ENCODE measurements at places on chromosomes 2 and 18. TPM values are rescaled to one million over a fixed set of nuclear protein-coding genes. Genes with fewer than 3 reads are reported as not detected.

Gene AFF3
- total RNA-seq = 1.4 TPM

Gene ATP6V1B1
- not detected for total RNA-seq

Gene AGXT
- not detected for total RNA-seq

Gene TMEM163
- 0.27 TPM for total RNA-seq

Gene OTX1
- not detected for total RNA-seq

Gene IGFBP5
- not detected for total RNA-seq

Gene MC4R
- not detected for total RNA-seq

Gene HOXD13
- not detected for total RNA-seq

Gene PREB
- total RNA-seq = 82.6 TPM

GRCh38 chr2:100422320-100423055 is 5.0 kb upstream of the CHST10 start:
- H3K27ac ChIP-seq = no peak overlapping the region
- H3K36me3 ChIP-seq = no peaks in the 10 kb centered on the region
- peaks cover 11% of the 10 kb centered on the region for H3K4me1 ChIP-seq
- no peak overlapping the region for H3K4me3 ChIP-seq
- H3K27me3 ChIP-seq = peaks cover 24% of the 10 kb centered on the region

DNA sequence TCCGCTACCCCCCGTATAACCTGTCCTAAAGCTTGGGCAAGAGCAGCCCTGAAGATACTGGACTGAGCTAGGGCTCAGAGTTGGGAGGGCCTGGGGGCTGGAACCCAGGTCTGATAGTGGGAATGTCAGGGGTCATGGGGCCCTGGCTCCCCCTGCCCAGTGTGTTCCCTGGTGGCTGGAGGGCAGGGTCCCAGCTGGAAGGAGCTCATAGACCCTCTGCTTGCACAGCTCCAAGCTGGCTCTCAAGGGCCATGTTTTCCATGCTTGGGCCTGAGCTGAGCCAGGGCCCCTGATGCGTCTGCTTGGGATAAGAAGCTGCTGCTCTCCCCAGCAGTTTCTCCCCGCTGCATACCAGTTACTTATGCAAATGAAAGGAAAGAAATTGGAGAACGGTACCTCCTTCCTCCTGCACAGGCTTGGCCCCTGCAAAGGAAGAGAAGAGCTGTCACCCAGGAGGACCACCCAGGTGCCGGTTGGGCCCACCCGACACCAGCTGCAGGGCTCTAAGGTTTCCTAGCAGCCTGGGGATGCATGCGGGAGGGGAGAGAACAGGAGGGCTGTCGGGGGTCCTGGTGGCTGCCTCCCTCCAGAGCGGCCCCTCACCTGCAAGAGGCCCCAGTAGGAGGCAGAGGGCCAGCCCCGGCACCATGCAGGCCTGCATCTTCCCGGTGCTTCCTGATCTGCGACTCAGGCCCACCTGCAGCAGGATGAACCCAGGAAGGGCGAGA is 628 bp downstream of the OTOS start:
- no peak overlapping the region for H3K27ac ChIP-seq
- no peaks in the 10 kb centered on the region for H3K27me3 ChIP-seq
- H3K36me3 ChIP-seq = peaks cover 5% of the 10 kb centered on the region
- DNase-seq = no peak
- no peak overlapping the region for H3K4me3 ChIP-seq

GRCh38 chr2:65227020-65227455 is 593 bp upstream of the ACTR2 start:
- peaks cover 25% of the 10 kb centered on the region for H3K36me3 ChIP-seq
- peak overlapping the region; percentile 97 for H3K4me3 ChIP-seq
- peaks cover 21% of the 10 kb centered on the region for H3K4me1 ChIP-seq
- peak overlapping the region; percentile 96 for H3K27ac ChIP-seq

- H3K27ac ChIP-seq = peak overlapping the region; percentile 23
- peaks cover 12% of the 10 kb centered on the region for H3K4me1 ChIP-seq
- H3K27me3 ChIP-seq = no peaks in the 10 kb centered on the region
- H3K36me3 ChIP-seq = peaks cover 7% of the 10 kb centered on the region
- DNase-seq = no peak
Measured at GRCh38 chr2:28602751-28603639, 107.1 kb downstream of the PLB1 start.

DNA sequence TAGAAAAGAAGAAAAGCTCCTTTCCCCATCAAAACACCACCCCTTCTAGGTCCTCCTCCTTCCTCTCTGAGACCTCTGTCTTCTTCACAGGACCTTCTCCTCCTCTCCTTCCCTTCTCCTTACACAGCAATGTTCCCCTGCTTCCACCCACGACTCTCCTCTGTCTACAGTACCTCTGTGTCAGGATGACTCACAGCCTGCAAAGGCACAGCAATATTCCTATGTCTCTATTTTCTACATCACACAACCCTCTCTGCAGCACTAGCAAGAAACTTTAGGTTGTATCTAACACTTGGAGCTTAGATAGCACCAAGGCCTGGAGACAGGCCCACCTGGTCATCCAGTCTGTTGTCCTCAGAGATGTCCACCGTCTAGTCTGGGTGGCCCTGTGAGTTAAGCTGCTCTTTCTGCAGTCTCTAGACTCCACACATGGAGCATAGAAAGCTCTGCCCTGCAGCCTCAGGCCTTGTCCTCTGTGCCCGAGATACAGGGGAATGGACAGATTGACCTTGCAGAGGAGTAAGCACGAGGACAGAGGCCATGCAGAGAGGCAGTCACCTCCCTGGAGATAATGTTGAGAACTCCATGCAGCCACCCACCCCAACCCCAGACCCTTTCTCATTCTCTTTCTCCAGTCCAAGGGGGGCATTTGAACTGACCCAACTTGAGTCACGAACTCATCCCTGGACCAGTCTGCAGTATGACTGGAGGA is 212.0 kb downstream of the TNS1 start:
- DNase-seq = no peak
- H3K27me3 ChIP-seq = no peaks in the 10 kb centered on the region
- H3K36me3 ChIP-seq = no peaks in the 10 kb centered on the region
- H3K27ac ChIP-seq = no peak overlapping the region

- no peak for DNase-seq
- no peak overlapping the region for H3K27ac ChIP-seq
- H3K4me3 ChIP-seq = no peak overlapping the region
- no peaks in the 10 kb centered on the region for H3K36me3 ChIP-seq
Measured at GRCh38 chr2:55395724-55396605, 23.7 kb downstream of the CCDC88A start.

GRCh38 chr2:170143045-170143717 is 34.8 kb upstream of the MYO3B start:
- no peak for DNase-seq
- peaks cover 5% of the 10 kb centered on the region for H3K27me3 ChIP-seq
- no peak overlapping the region for H3K4me3 ChIP-seq
- no peak overlapping the region for H3K27ac ChIP-seq
- no peaks in the 10 kb centered on the region for H3K4me1 ChIP-seq

DNA sequence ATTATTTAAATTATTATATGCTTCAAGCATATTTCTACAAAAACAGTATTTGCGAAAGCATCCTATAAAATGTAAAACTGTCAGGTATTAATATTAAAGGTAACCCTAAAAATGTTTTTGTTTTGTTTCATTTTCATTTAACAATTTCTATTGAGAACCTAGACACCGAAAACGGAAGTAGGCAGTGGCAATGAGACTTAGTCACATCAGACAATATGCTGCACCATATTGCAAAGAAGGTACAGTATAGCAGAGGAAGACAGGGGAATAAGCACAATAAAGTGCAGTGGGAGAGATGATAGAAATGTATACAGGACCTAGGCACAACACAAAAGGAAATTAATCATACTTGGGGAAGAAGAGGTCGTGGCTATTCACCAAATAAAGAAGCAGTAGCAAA is 12.2 kb downstream of the SCN1A start:
- H3K4me1 ChIP-seq = no peaks in the 10 kb centered on the region
- no peak overlapping the region for H3K4me3 ChIP-seq
- DNase-seq = no peak
- no peak overlapping the region for H3K27ac ChIP-seq
- no peaks in the 10 kb centered on the region for H3K36me3 ChIP-seq
- H3K27me3 ChIP-seq = peaks cover 2% of the 10 kb centered on the region

- H3K27me3 ChIP-seq = no peaks in the 10 kb centered on the region
- no peaks in the 10 kb centered on the region for H3K4me1 ChIP-seq
- no peak overlapping the region for H3K4me3 ChIP-seq
- H3K27ac ChIP-seq = no peak overlapping the region
- H3K36me3 ChIP-seq = no peaks in the 10 kb centered on the region
Measured at GRCh38 chr2:49335546-49335945, 181.2 kb upstream of the FSHR start.

DNA sequence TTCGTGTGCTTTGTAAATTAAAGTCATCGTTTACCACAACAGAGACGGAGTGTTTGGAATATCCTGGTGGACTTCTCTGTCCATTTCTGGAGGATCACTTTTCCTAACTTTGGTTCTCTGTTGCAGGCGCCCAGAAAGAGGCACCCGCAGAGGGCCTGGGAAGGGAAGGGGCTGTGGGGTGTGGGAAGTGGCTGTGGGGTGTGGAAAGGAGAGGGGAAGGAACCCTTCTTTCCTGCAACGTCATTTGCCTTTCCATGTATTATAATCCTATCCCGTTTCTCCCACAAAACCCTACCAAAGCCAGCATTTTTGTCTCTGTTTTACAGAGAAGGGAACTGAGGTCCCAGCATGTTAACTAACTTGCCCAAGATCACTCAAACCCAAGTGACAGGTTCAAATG is 210.0 kb downstream of the KLHL29 start:
- no peaks in the 10 kb centered on the region for H3K27me3 ChIP-seq
- no peaks in the 10 kb centered on the region for H3K4me1 ChIP-seq
- H3K36me3 ChIP-seq = no peaks in the 10 kb centered on the region
- H3K4me3 ChIP-seq = no peak overlapping the region
- H3K27ac ChIP-seq = no peak overlapping the region

- peaks cover 11% of the 10 kb centered on the region for H3K36me3 ChIP-seq
- H3K4me1 ChIP-seq = peaks cover 24% of the 10 kb centered on the region
- peak overlapping the region; percentile 96 for H3K27ac ChIP-seq
- no peak for DNase-seq
- H3K4me3 ChIP-seq = peak overlapping the region; percentile 86
Measured at GRCh38 chr2:69437751-69438154, 518 bp upstream of the NFU1 start.

- H3K4me3 ChIP-seq = no peak overlapping the region
- no peaks in the 10 kb centered on the region for H3K4me1 ChIP-seq
Measured at GRCh38 chr2:49167131-49167530, 12.8 kb upstream of the FSHR start.

DNA sequence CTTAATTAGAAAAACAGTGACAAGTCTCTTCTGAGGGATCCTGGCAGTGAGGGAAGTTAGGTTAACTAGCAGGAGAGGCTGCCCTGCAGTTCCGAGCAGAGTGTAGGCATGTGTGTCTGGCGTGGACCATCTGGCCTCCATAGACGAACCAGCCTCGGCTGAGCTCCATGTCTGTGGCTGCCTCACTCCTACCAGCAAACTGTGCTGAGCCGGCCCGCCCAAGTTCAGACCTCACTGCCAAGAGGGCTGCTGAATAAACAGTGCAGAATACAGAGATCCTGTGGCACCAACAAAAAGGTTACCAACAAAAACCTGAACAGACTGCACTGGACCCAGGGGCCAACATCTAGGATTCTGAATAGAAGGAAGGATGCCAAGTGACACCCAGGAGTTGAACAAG is 27.3 kb downstream of the INO80C start:
- peaks cover 26% of the 10 kb centered on the region for H3K36me3 ChIP-seq
- H3K4me3 ChIP-seq = no peak overlapping the region
- no peak overlapping the region for H3K27ac ChIP-seq
- no peak for DNase-seq

- no peaks in the 10 kb centered on the region for H3K36me3 ChIP-seq
- H3K4me3 ChIP-seq = no peak overlapping the region
- H3K27me3 ChIP-seq = no peaks in the 10 kb centered on the region
- no peak for DNase-seq
- H3K27ac ChIP-seq = no peak overlapping the region
Measured at GRCh38 chr18:44973282-44973681, 292.6 kb downstream of the SETBP1 start.

- no peak for DNase-seq
- H3K4me3 ChIP-seq = no peak overlapping the region
- no peaks in the 10 kb centered on the region for H3K4me1 ChIP-seq
Measured at GRCh38 chr18:9536354-9537152, 61.2 kb downstream of the RALBP1 start.

- H3K4me1 ChIP-seq = no peaks in the 10 kb centered on the region
- H3K27me3 ChIP-seq = peaks cover 4% of the 10 kb centered on the region
- DNase-seq = no peak
- no peak overlapping the region for H3K27ac ChIP-seq
- no peak overlapping the region for H3K4me3 ChIP-seq
Measured at GRCh38 chr18:35923939-35924684, 48.4 kb upstream of the RMP24 start.

DNA sequence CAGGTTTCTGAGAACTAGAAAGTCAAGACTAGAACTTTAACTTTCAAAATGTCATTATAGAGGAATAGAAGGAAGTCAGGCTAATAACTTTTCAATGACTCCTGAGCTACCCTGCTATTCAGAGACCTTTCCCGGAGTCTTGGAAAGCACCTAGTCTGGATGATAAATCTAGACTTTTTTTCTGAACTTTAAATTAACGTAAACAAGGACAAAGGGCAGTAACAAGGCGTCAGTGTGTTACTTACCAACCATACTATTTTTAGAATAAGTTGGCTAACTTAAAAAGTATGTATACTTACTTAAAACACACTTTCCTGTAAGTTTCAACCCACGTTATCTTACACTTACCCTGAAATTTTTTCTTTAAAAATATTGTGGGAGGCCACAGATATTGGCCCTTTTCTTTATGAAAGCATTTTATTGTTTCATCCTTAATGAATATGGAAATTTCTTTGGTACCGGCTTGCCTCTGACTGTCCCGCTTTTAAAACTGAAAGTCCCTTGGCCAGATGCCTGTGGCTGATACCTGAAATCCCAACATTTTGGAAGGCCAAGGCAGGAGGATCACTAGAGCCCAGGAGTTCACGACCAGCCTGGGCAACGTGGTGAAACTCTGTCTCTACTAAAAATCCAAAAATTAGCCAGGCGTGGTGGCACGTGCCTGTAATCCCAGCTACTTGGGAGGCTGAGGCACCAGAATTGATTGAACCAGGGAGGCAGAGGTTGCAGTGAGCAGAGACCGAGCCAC is 9.7 kb downstream of the PMAIP1 start:
- no peaks in the 10 kb centered on the region for H3K27me3 ChIP-seq
- peaks cover 52% of the 10 kb centered on the region for H3K4me1 ChIP-seq
- H3K27ac ChIP-seq = no peak overlapping the region

DNA sequence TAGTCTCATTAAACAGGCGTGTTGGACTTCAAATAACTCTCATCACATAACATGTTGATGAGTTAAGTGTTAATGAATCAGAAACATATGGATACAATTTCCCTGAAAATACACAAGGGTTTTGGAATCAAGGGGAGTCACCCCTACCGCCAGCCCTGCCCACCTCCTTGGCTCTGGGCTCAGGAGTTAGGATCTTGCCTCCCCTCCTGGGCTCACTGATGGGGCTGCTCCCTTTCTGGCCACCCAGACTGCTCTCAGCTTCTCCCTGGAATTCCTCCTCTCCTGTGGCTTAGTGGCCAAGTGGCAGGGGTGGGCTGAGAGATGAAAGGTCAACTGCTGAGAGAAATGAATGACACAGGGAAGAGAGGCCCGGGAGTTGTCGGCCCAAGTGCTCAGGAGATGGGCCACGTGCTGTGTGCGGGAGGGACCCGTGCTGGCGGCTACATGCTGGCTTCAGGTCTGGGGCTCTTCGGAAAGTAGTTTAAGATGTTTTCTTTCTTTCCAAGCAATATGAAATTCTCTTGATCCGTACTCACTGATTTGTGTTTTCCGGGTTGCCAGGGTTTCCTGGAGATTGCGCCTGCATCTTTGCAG is 55.8 kb upstream of the TNP1 start:
- no peak for DNase-seq
- H3K36me3 ChIP-seq = no peaks in the 10 kb centered on the region
- H3K4me1 ChIP-seq = no peaks in the 10 kb centered on the region
- peaks cover 2% of the 10 kb centered on the region for H3K27me3 ChIP-seq
- no peak overlapping the region for H3K4me3 ChIP-seq

GRCh38 chr2:173858291-173858731 is 106.9 kb downstream of the SP3 start:
- H3K27ac ChIP-seq = no peak overlapping the region
- peaks cover 6% of the 10 kb centered on the region for H3K4me1 ChIP-seq
- no peaks in the 10 kb centered on the region for H3K36me3 ChIP-seq
- H3K27me3 ChIP-seq = peaks cover 8% of the 10 kb centered on the region
- DNase-seq = no peak

Measured in activated T-helper 2 cell treated with anti-CD3 and anti-CD28 coated beads, Interferon-gamma antibody, Interleukin-2, Interleukin-4, amounts not matched to agents 10 μg/mL and 5 μg/mL and 100 μg/mL, durations not matched to agents 14 hours and 24 hours and 36 hours (primary cell).